ENCODE measurements at places on chromosomes 3 and 15. TPM values are rescaled to one million over a fixed set of nuclear protein-coding genes. Genes with fewer than 3 reads are reported as not detected.

TICRR gene
- polyA plus RNA-seq = 4.5 TPM

GUCA1C gene
- not detected for polyA plus RNA-seq

NR1I2 gene
- 0.34 TPM for polyA plus RNA-seq

PGBD4 gene
- 2.0 TPM for polyA plus RNA-seq

GPR62 gene
- 0.38 TPM for polyA plus RNA-seq

TRPM1 gene
- 2.4 TPM for polyA plus RNA-seq

RHOV gene
- polyA plus RNA-seq = 0.27 TPM

- peak; percentile 3 for DNase-seq
Observed at GRCh38 chr3:123696808-123697207, 112.0 kb upstream of the HACD2 start.

- DNase-seq = no peak
Observed at GRCh38 chr15:71807125-71807629, 3.2 kb upstream of the NR2E3 start.

GRCh38 chr15:64324165-64324877 is 31.7 kb downstream of the CSNK1G1 start:
- DNase-seq = no peak

DNA sequence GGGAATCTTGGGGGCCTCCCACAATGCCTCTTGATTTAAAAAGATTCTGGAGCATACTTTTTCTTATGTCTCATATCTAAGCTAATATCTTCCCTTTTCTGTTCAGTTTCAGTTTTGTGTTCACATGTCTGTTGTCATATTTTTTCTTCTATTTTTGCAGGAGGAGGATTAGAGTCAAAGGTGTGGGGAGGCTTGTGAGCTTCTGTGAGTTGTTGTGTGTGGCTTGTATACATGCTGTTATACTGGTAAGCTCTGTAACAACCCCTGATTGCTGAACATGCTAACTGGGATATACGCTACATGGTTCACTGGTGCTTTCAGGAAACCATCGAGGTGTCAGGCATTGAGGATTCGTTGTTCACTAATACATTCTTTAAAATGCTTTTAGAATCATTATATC is 83.5 kb downstream of the SLC25A26 start:
- DNase-seq = no peak

- DNase-seq = peak; percentile 46
Observed at GRCh38 chr15:101617390-101617965, 34.7 kb downstream of the TM2D3 start.

DNA sequence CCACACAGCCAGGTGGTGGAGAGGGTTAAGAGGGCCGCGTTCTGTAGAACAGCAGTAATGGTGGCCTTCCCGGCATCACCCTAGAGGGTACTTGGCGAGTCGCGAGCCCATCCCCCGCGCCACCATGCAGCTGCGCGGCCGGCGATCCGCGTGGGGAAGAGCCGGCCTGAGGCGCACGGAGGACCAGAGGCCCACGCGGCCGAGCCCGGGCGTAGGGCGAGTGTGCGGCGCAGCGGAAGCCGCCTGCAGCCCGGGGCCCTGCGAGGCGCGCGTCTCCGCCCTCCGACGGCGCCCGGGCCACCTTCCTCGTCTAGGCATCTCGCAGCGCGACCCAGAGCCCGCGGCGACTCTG is 423 bp downstream of the TKT start:
- DNase-seq = no peak

- DNase-seq = no peak
Observed at GRCh38 chr3:58027704-58028317, 19.6 kb downstream of the FLNB start.

DNA sequence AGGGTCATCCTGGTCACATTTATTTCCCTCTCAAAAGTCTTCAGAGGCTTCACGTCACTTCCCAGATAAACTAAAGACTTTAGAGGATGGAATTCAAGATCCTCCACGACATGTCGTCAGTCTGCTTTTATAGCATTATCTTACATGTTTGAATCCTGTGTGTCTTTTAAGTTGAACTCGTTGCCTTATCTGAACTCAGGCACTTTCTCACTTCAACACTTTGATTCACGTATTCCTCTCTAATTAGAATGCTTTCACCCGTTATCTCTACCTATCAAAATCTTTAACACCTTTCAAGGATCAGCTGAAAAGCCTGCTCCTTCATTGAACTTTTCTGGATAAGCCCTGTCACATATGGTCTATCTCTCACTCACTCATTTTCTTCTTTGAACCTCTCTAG is 97.1 kb downstream of the MAP2K5 start:
- DNase-seq = no peak

GRCh38 chr15:79677241-79677640 is 219.6 kb downstream of the MTHFS start:
- DNase-seq = no peak

DNA sequence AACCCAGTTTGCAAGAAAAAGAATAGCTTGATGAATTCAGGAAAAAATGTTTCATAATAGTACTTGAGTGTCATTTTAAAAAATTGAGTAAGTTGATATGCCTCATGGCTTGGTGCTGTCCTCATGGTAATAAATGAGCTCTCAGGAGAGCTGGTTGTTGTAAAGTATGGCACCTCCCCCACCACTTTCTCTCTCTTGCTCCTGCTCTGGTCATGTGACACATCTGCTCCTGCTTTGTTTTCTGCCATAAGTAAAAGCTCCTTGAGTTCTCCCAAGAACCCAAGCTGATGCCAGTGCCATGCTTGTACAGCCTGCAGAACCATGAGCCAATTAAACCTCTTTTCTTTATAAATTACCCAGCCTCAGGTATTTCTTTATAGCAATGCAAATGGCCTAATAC is 108.8 kb upstream of the CRBN start:
- DNase-seq = no peak

DNA sequence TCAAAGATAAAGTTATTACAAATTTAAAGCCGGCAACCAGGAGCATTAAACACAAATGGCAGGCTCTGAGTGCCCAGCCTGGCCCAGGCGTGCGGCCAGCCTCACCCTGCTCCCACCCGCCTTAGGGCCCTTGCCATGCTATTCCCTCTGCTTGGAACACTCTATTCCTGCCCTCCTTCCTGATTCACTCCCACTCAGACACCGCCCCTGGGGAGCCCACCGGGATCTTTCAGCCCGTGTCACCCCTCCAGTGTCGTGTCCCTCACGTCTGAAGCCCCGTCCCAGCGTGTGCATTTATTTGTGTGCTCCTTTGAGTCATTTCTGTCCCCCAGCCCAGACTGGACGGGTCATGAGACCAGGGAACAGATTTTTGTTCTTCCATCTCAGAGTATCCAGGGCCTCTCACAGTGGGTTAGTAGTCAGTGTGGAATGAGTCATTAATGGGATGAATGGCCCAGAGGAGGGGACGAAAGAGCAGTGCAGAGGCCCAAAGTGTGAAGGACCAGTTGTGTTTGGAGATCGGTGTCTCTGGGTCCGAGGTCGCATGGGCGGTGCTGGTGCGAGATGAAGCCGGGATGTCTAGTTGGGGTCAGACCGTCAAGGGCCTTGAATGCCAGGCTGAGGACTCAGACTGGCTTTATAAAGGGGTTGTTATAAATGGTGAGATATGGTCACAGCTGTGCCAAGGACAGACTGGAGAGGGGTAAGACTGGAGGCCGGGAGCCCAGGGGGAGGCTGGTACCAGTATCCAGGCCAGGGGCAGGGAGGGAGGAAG is 58.9 kb upstream of the SLC6A6 start:
- no peak for DNase-seq

DNA sequence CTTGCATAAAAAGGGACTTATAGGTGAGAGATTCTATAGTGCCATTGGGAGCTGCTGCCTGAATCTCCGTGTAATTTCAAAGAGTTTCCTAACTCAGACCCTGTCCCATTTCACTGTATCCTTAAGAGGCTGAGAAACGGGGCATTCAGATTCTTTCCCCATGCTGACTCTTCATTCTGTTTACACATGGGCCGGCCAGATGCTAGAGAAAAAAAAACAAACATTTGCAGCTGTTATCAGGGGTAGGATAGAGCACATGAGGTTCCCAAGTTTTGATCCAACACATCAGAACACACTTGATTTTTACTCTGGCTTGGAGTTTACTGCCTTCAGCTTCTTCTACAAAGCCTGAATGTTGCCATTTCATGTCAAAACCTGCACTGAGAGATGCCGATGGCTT is 215.9 kb upstream of the TPRG1 start:
- no peak for DNase-seq

- DNase-seq = no peak
Observed at GRCh38 chr15:53414167-53414566, 345.3 kb downstream of the WDR72 start.

DNA sequence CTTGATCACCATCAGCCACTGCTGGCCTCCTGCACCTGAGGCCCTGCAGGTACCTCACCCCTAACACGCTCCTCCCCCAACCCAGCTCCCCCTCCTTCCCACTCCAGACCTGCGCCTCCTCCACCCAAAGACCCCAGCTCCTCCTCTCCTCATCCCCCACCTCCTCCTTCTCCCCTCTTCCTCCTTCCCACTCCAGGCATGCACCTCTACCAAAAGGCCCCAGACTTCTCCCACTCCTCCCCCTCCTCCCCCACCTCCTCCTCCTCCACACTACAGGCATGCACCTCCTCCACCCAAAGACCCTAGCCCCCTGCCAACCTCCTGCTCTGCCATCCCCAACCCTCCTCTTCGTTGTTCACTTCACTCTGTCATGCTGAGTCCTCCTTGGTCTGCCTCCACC is 42.7 kb downstream of the CYP11A1 start:
- no peak for DNase-seq

DNA sequence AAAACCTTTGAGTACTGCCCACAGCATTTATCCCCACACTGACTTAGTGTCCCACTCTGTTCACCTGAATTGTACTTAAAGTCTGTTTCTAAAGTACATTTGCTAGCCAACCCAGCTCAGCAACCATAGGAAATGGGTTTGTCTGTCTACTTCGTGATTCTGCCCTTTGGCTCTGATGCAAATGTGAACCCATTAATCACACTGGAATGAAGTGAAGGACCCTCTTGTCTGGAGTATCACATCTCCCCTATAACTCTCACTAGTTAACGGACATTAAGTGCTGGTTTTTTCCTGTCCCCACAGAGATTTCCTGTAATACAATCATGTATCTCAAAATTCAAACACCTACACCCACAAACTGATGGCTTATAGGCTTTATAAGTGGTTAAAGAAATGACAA is 20.5 kb downstream of the EID1 start:
- DNase-seq = no peak

GRCh38 chr3:139718415-139718814 is 40.6 kb upstream of the NMNAT3 start:
- peak; percentile 48 for DNase-seq
